Activated gamma-delta T cell treated with anti-CD3 and anti-CD28 coated beads, Interleukin-2, amount 50 U/mL, for 16 hours (primary cell): ENCODE measurements at places on chromosomes 3 and 15.

DNA sequence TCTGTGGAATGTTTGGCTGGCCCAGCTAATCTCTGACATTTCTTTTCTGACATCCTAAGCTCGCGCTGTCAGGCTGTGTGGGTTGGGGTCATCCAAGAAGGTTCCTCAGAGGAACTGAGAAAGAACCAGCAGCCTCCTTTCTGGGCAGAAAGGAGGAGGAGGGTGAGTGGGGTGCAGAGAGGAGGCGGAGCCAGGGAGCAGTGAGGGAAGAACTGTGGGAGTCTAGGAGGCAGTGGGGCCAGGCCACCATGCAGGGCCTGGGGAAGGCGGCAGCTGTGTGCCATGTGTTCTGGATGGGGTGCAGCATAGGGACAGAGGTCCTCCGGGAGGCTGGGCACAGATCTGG is 5.3 kb downstream of the SEMA7A start:
- DNase-seq, result no peak

DNA sequence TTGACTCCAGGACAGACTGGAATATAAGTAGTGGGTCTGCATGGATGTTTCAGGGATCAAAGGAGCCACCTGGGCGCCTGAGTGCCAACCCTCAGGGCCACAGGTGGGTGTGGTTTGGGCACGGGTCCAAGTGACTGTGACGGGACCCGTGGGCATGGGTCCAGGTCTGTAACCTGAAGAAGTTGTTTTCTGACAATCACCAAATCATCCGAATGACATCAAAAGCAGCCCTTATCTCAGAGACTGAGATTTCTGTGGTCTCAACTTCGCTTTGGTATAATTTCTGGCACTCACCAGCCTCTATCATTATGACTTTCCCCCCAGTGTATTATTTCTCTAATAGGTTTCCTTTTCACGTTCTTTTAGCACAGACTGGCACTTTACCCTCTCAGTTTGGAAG is 24.4 kb downstream of the RLBP1 start:
- no peak for DNase-seq

DNA sequence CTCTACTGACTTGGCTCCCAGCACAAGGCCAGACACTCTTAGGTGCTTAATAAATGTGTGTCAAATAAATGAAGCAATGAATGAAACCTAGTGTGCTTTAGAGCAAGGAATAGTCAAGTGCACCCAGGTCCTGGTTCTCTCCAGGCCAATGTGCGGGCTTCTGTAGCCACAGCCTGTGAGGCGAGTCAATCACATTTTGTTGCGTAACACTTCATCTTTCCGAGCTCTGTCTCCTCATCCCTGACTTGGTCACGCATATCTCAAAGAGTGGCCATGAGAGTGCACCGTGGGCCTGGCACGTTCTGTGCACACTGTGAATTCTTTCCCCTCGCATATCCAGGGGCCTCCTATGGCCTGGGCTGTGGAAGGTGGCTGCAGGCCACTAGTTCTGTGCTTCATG is 11.4 kb upstream of the SH3GL3 start:
- DNase-seq, result no peak

- DNase-seq, result no peak
These were observed 227.6 kb upstream of the BHLHE40 start for GRCh38 chr3:4751502-4752101.
